ENCODE measurements at places on chromosomes 4 and X.

- DNase-seq = no peak
Observed at GRCh38 chr4:4762300-4762699, 97.2 kb upstream of the MSX1 start.

DNA sequence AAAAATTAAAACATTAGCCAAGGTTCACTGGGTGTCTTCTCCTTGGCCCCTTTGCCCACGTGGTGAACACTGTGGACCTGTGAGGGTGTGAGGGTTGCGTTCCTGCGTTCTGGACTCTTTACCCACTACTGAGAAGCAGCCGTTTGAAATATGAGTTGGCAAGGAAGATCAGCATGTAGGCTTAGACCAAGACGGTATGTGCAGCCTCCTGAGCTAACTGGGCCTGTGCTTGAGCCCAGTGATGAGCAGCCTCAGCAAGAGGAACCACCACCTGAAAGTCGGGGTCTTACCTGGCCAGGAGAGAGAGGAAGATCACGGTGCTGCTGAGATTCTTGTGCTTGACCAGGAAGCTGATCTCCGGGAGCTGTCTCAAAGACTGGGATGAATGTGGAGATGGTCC is 19.5 kb downstream of the RGS12 start:
- no peak for DNase-seq

DNA sequence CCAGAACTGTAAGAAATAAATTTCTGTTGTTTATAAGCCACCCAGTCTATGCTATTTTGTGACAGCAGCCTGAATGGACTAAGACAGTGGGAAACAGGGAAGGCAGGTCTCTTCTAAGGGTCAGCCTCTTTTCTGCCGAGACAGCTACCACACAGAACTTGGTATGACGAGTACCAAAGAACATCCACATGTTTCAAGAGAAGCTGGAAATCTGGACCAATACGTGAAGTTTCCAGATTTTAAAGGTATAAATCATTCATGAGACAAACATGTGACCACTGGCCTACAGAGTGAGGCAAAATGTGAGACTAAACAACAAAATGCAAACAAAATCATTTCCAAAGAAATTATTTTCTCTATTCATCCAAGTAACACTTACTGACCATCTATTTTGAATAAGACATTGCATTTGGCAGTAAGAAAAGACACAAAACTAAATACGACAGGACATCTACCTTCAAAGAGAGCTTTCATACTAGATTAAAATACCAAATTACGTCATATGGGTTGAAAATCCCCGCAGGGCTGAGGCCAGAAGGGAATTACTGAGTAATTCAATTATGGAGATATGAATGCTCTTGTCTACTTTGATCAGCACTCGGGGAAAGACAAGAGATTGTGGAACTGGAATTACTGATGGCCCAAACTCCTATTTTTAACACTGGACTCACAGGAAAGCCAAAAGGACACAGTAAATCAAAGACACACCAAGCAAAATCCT is 7.2 kb downstream of the SCARB2 start:
- no peak for DNase-seq

GRCh38 chrX:132751063-132751690 is 207.3 kb downstream of the HS6ST2 start:
- peak; percentile 3 for DNase-seq

DNA sequence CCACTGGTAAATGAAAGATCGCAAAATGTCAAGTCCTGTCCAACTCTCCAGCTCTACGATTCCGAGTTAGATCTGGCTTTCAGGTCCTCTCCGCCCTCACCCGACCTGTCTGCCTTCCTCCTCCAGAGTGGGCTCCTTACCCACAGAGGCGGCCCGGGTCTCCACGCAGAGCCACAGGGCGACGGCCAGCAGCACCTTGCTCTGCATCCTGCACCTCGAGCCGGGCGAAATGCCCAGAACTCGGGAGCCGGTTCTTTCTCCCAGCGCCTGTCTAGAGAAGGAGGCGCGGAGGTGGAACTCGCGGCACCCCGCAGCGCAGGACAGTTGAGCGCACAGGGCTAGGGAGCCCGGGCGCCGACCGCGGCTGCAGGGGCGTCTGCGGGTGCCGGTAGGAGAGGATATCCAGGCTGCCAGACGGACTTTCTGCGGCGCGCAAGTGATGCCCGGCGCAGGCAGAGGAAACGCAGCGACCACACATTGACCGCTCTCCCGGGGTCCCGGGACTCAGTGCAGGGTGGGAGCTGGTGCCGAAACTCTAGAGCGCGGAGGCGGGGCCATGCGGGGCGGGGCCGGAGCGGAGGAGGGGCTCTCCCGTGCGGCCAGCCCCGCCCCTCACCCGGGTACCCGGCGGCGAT is at the start of gene KDR:
TSS of gene KDR (minus strand) at position 509 of the 635 bp plus-strand sequence. CDS start at position 207, 302 bp downstream.
- DNase-seq = no peak

- no peak for DNase-seq
Observed at GRCh38 chr4:25925486-25926201, 11.6 kb downstream of the SMIM20 start.

DNA sequence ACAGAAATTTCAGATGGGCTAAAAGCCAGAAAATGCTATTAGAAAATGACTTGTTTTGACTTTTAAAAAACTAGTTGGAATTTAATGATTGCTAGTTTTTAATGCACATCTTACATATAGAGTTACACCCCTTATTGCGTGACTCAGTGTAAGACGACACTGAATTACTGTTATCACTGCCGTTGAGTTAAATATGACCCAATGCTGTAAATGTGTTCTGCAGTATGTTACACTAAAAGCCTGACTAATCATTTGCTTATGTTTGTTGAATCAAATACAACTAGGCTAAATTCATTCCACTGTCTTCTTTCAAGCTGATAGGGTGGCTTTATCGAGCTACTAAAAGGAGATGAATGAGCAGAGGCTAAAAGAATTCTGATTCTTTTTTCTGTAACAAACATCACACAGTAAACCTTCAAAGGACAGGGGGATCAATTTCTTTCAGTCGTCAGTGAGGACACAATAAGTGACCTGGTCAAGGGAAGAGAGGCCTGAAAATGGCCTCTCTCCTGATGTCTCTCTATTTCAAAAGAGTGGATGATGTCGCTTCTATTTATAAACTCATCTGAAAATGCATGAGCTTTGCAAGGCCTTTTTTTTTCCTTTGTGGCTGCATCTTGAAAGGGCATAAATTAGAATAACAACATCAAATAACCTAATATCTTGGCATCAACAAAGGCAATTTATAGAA is 142.2 kb upstream of the KCNIP4 start:
- DNase-seq = no peak

- no peak for DNase-seq
Observed at GRCh38 chr4:106497271-106497670, 128.7 kb upstream of the GIMD1 start.

GRCh38 chrX:33336783-33337182 is 125.4 kb upstream of the DMD start:
- no peak for DNase-seq

DNA sequence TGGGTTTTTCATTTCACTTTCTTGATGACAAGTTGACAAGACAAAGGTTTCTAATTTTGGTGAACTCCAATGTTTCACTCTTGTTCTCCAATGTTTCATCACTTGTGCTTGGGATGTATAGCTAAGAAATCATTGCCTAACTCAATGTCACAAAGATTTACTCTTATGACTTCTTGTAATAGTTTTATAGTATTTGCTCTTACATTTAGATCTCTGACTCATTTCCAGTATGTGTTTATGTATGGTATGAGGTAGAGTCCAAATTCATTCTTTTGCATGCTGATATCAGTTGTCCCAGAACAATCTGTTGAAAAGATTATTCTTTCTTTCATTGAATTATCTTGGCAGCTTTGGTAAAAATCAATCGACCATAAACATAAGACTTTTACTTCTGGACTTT is 12.2 kb upstream of the NWD2 start:
- no peak for DNase-seq

GRCh38 chr4:93731456-93731855 is 97.1 kb upstream of the ATOH1 start:
- no peak for DNase-seq

GRCh38 chr4:90189946-90190345 is 62.8 kb downstream of the CCSER1 start:
- DNase-seq = no peak

DNA sequence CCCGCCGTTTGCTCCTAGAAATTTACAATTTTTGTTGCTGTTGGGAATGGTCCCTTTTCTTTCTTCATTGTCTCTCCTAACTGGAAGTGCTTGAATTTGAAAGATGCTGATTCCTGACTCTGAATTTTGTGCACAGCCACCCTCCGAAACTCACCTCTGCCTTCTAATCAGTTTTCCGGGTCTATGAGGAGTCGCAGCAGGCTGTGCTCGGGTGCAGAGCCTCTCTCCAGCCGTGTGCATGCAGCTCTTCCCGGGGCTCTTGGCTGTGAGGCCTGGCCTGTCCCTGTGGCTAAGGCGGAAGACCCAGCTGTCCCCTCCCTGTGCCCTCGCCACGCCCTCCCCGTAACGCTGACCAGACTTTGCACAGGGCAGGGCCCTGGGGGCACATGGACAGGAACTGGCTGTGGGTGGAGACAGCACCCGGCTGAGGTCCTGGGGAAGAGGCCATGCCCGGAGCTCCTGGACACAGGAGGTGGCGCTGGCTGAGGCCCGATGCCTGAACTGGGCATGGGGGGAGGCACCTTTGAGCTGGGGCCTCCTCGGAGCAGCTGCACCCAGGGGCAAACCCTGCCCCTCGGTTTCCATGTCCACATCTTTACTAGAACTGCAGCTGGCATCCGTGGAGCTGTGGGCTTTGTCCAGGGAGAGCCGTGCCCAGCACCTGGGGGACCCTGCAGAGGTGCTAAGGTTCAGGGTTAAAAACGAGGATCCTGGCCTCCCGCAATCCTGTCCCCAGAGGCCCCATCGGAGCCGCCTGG is 32.6 kb upstream of the SPON2 start:
- DNase-seq = no peak

- no peak for DNase-seq
Observed at GRCh38 chr4:79823148-79823763, 249.8 kb downstream of the ANTXR2 start.

DNA sequence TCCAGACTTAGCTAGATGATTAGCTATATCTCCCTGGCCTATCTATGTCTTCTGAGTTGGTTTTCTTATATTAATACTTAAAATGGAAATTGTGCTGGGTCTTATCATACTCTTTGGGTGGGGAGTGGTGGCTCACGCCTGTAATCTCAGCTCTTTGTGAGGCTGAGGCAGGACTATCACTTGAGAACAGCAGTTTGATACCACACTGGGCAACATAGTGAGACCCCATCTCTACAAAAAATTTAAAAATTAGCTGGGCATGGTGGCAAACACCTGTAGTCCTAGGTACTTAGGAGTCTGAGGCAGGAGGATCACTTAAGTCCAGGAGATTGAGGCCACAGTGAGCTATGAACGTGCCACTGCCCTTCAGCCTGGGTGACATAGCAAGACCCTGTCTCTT is 30.4 kb downstream of the WDFY3 start:
- no peak for DNase-seq

GRCh38 chr4:184189966-184190365 is 27.7 kb downstream of the ENPP6 start:
- no peak for DNase-seq

GRCh38 chrX:23554304-23554703 is 113.0 kb upstream of the PRDX4 start:
- DNase-seq = peak; percentile 29

- DNase-seq = no peak
Observed at GRCh38 chr4:152044331-152045036, 283.7 kb upstream of the GATB start.

DNA sequence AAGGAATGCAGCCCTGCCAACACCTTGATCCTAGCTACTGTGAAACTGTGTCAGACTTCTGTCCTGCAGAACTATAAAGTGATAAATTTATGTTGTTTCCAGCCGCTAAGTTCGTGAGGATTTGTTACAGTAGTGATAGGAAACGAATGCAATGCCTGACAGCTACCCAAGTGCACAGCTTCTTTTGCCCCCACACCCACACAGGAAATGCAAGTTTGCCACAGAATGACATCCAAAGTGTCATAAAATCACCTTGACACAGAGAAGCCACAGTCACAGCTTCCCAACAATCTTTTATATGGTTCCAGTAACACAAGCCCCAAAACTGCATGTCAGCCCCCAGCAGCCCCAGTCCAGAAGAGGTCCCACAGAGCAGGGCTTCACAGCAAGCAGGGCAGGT is 216.9 kb upstream of the S100G start:
- DNase-seq = no peak

- DNase-seq = no peak
Observed at GRCh38 chrX:107576841-107577240, 51.5 kb upstream of the PRPS1 start.

GRCh38 chr4:48033825-48034413 is 17.3 kb downstream of the NIPAL1 start:
- DNase-seq = peak; percentile 62

GRCh38 chrX:78831523-78831922 is 84.0 kb downstream of the LPAR4 start:
- DNase-seq = no peak

DNA sequence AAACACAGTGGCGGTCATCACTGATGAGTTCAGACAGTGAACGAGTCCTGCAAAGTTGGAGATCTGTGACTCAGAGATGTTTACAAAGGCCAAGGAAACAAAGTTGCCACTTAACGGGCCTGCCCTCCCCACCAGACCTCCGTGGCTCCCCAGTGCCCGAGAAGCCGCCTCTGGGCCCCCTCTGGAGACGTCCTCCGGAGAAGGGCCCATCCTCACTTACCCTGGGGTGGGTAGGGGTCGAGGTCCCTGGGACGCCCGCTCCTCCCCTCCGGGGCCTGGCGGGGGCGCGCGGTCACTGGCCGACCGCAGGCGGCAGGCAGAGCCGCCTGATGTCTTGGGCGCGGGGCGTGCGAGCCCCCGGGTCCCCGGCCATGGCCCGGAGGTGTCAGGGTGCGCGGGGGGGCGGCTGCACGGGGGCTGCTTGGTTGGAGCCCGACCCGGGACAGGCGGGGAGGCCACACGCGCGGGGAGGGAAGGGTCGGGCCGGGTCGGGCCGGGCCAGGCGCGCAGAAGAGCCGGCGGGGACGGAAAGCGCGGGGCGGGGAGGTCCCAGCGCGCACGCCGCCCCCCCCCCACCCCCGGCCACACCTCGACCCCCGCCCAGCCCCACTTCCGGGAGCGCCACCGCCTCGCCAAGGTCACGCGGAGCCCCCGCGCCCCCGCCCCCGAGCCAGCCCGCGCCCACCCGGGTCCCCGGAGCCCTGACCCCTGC is 529 bp downstream of the DHRSX start:
- no peak for DNase-seq

DNA sequence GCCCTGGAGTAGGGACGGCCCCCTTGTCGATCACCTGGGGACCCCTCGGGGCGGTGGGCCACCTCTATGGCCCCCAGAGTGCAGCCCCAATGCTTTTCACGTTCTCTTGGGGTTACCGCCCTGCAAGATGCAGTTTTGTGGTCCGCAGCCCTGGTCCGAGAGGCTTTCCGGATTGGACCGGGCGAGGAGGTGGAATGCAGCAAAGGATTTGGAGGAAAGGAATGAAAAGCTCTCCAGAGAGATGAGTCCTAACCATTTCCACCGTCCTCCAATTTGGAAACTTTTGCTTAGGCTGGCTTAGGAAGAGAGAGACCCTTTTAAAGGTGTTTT is 601 bp downstream of the SLC25A43 start:
- DNase-seq = no peak

GRCh38 chr4:138833974-138834373 is 181.6 kb upstream of the NOCT start:
- DNase-seq = no peak

All from DMS 273 treated with DMSO at 0.1 percent for 48 hours (cell line).